ENCODE measurements at places on chromosomes 6 and 20. TPM values are rescaled to one million over a fixed set of nuclear protein-coding genes. Genes with fewer than 3 reads are reported as not detected.

GRCh38 chr6:5285526-5285925 is 24.2 kb downstream of the FARS2 start:
- DNase-seq, result no peak

The AVP gene
- total RNA-seq, result not detected

DNA sequence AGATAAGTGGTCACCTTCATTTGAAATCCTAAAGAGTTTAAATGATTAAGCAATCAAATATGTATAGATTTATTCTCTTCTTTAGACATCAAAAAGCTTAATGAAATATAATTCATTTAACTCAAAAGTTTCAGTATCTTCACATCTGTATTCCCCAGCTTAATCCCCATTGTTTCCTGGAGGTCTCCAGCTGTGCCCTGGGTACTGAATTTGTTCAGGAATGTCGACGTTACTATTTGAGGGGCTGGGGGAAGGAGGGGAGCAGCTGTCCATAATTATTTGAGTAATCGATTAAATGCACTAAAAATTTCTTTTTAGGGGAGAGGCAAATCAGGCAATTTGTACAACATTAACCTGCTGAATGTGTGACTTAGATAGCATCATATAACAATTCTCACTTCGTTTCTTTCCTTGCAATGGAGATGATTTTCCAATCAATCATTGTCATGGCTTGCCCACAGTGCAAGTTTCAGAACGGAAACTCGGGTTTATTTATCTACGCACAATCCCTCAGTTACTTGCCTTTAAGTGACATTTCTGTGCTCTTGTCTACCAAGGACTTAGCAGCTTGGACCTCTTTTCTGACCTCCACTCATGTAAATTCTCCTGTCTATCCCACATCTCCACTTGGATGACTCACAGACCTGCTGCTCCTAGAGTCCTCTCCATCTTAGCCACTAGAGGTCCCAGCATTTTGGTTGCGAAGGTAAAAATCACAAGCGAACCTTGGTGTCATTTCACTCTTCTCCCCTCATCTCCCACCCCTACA is 3.9 kb downstream of the DOK5 start:
- DNase-seq, result no peak

DNA sequence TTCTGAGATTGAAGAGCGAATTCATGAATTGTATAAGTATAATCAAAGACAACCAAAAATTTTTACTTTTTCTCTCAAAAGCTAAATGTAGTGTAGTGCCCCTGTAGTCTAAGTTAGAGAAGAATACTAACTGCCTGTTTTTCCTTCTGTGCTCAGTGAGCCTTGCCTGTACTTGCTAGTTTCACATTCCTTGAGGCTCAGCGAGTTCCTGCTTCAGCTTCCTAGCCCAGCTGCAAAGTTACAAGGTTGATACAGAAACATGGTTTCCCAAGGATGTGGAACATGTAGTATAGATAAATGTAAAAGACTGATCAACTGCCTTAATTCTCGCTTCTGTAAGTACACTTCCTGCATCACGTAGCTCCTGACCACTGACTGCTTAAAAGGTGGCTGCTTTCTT is 33.1 kb upstream of the SEC63 start:
- DNase-seq, result no peak

DNA sequence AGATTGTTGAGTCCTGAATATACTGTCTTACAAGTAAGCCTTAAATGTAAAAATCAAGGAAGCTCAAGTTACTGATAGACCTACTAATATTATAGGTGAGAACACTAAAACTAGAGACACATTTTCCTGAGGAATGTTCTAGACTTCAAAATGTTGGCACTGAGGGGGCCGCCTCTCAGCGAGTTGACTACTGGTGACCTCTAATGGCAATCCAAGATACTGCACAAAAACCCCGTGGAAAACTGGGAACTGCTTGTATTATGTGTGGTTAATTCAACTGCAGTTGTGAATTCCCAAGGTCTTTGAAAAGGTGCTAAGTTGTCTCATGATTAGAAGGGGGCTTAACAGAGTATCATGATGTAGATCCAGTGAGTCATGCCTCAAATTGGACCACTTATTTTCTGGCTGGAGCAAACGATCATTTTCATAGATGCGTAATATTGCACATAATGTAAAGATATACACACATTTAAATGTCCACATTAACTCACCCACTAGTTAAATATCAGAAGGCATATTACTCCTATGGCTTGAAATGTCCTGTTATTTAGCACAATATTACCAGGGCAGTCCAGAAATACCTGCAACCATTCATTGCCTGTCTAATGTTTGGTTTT is 336.2 kb downstream of the FOXA2 start:
- DNase-seq, result no peak
